ENCODE measurements at places on chromosomes 1 and 21.

GRCh38 chr1:81799939-81800694, 617 bp upstream of the ADGRL2 start:
- DNase-seq = no peak

GRCh38 chr1:207430602-207431001, 23.5 kb upstream of the CR2 start:
- no peak for DNase-seq

GRCh38 chr1:76680651-76681050, 186.6 kb upstream of the ST6GALNAC5 start:
- DNase-seq = no peak

GRCh38 chr1:110161849-110162248, 11.6 kb downstream of the SLC6A17 start:
- no peak for DNase-seq

GRCh38 chr21:15406791-15407190, 323.0 kb upstream of the USP25 start:
- DNase-seq = no peak

- DNase-seq = no peak
These were observed 39.7 kb downstream of the PROX1 start for GRCh38 chr1:214027498-214027897.

- DNase-seq = peak; percentile 68
These were observed 135.5 kb downstream of the HIVEP3 start for GRCh38 chr1:41783189-41783639.

- DNase-seq = no peak
These were observed 114.1 kb downstream of the TNR start for GRCh38 chr1:175629318-175629694.

DNA sequence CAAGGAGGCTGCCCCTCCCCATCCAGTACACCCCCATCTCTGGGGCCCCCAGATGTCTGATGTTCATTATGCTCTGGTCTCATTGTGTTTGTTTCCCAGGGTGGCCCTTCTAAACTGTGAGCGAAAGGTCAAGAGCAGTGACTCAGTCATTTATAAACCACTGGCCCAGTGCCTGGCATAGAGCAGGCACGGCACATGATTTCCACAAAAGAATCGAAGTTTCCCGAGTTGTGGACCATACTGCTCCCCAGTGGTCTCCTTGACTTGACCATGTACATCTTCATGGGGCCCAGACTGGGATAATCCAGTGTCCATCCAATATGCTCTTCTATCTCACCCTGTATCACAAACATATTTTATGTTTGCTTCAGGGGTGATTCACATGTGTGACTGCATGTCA, 153.3 kb downstream of the NR5A2 start:
- DNase-seq = no peak
